ENCODE measurements at places on chromosomes 6 and 20. TPM values are rescaled to one million over a fixed set of nuclear protein-coding genes. Genes with fewer than 3 reads are reported as not detected.

The PTGIS gene
- total RNA-seq = 30.3 TPM

The CPXM1 gene
- not detected for total RNA-seq

The RBPJL gene
- total RNA-seq = not detected

DNA sequence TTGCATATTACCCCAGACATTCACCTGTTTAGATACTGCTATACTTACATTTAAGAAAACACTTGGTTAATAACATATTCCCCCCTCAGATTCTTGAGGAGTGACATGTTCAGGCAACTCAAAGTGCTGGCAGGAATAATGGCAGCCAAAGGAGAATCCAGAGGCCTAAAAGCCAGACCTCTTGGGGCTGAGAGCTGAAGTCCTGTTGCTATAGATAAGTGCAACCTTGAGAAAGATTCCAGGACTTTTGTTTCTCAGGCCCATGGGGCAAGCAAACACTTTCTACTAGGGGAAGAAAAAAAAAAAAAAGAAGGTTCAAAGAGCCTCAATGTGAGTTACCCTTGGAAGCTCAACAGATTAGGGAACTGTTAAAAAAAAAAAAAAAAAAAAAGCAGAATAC, 132.8 kb upstream of the BEND3 start:
- no peak for DNase-seq

- no peak for DNase-seq
These were observed 30.9 kb downstream of the RNF146 start for GRCh38 chr6:127297502-127298070.

- no peak for DNase-seq
These were observed 191.2 kb downstream of the ZNF217 start for GRCh38 chr20:53402233-53403005.

DNA sequence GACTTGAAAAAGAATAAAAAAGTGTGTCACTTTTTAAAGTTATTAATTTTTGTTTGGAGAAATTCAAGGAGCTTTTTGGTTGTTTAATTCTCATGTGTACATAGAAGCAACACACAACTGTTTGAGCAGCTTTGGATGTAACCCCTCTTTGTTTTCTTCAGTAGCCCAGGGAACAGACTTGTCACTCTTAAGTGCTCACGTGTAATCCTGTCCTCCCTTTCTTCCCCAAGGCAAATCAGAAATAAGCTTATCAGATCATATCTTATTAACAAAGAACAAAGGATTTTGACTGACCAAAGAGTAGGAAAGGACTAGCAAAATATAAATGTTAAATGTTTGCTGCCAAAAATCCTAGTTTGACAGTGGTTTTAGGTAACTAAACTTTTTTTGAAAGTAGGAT, 7.3 kb upstream of the FLRT3 start:
- no peak for DNase-seq

GRCh38 chr6:127486934-127487333, 27.7 kb upstream of the KIAA0408 start:
- DNase-seq = no peak

- no peak for DNase-seq
These were observed 12.8 kb upstream of the IRAK1BP1 start for GRCh38 chr6:78854546-78854945.

- no peak for DNase-seq
These were observed 270.4 kb upstream of the CITED2 start for GRCh38 chr6:139644821-139645220.

DNA sequence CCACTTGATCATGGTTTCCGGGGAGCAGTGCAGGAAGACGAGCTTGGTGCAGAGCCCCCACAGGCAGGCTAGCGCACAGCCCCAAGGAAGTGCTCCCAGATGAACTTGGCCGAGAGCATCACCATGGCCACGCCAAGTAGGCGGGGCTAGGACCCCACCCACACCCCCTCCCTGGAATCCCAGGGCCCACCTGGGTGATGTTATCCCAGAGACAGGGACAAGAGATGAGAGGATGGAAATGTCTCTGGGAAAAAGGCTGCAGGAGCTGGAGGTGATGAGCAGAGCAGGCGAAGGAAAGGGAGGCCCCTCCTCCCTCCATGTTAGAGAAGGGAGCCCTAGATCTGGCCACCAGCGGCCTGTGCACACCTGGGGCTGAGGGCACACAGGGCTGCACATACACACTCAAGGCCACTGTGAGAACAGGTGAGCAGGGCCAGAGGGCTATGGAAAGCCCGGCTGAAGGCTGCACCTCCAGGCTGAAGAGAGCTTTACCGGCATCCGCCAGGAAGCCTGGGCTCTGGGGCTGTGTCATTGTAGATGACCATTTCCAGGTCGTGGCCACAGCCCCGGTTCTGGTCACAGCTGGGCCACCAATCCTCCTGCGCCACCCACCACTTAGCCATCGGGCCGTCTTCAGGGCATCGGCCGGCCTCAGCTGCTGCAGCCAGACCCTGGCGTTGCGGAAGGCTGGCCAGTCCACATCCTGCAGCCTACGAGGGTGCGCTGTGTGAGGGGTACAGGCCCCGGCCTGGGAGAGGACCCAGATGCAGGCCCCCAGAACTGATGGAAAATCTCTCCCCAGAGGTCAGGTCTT, 24.9 kb downstream of the NPEPL1 start:
- no peak for DNase-seq

DNA sequence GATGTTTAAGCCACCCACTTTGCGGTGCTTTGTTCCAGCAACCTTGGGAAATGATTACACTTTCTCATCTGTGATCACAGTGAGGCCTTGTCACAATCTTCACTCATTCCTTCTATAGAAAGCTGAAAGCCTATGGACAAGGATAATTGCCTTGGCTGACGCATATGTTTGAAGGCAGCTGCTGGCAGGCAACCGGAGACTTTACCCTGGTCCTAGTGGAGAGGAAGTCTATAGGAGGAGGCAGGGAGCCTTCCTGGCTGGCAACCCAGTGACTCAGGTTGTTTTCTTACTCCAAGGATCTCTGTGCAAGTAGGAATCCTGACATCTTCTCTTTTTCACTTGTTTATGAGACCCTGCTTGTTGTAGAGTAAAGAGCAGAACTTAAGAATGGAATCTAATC, 34.1 kb upstream of the ESR1 start:
- no peak for DNase-seq

DNA sequence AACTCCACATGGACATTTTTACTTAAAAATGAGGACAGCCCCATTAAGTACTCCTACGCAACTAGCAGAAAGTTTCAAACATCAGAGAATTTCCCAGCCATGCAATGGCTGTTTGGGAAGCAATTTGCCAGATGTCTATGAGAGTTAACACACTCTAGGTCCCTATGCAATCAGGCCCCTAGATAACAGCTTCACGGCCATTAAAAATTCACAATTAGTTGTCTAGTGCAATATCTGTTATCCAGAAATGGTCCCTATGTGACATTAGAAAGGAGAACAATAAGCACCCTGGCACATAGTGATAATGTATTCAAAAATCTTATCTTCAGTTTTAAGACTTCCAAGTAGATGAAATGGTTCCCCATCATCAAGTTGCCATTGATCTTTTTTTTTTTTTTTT, 174.3 kb upstream of the NRSN1 start:
- DNase-seq = no peak

DNA sequence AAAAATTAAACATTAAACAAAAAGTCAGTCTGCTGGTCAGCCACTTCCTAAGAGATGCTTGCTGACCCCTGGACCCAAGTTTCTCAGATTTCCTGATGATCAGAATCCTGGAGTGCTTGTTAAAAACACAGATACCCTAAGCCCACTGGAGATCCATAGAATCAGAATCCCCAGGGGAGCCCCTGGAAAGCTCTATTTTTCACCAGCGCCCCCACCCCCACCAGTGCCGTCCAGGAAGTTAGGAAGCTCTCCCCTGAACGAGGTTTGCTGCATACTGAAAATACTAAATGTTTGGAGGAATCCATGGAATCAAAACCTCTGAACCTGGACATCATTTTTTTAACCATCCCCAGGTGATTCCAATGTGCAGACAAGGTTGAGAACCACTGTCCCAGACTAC, 69.2 kb downstream of the BFSP1 start:
- DNase-seq = no peak

DNA sequence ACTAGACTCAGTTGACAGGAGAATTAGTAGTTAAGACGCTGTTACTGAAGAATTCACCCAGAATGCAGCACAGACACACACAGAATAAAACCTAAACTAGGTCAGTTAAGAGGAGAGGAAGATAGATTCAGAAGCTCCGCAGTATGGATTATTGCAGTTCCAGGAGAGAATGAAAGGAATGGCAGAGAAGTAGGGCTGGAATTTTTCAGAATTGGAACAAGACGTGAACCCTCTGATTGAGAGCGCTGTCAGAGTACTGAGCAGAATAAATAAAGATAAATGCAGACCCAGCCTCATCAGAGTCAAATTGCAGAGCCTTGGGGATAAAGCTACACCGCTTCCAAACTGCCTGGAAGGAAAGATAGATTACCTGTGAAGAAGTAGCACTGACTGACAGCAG, 344.6 kb downstream of the FARS2 start:
- DNase-seq = no peak

All from PC-9 (cell line).